ENCODE measurements at places on chromosomes 7 and 10.

DNA sequence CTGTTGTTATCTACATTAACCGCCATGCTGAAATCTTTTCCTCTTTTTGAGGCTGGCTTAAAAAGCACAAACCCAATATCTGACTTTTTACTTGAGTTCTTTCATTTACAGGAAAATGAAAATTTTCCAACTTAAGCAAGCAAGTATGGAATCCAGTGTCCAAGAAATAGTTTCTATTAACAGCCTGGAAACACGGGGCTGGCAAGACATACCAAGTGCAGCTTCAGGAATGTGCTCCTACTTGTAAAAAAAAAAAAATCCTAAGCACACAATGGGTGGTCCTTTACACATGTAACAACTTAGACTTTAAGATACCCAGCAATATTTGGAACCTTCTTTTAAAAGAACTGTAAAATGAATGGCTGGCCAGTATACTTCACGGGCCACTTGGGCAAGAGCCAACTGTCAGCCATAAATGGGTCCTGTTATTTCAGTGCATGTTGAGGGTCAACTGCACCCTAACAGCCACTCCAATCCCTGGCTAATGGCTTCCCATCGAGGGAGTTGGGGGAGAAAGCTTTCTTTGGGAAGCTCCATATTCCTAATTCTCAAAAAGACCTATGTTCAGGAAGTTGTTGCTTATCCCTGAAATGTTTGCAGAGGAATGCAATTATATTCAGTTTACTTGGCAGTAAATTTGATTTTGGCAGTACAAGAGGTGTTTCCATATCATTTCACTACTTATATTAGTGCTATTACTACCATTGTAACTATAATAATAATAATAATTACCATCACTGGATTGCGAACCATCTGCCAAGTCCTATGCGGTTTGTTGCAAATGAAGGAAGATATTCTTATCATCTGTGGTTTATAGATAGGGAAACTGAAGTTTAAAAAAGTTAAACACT lies 236.4 kb upstream of the TMEM72 start:
- DNase-seq = no peak

DNA sequence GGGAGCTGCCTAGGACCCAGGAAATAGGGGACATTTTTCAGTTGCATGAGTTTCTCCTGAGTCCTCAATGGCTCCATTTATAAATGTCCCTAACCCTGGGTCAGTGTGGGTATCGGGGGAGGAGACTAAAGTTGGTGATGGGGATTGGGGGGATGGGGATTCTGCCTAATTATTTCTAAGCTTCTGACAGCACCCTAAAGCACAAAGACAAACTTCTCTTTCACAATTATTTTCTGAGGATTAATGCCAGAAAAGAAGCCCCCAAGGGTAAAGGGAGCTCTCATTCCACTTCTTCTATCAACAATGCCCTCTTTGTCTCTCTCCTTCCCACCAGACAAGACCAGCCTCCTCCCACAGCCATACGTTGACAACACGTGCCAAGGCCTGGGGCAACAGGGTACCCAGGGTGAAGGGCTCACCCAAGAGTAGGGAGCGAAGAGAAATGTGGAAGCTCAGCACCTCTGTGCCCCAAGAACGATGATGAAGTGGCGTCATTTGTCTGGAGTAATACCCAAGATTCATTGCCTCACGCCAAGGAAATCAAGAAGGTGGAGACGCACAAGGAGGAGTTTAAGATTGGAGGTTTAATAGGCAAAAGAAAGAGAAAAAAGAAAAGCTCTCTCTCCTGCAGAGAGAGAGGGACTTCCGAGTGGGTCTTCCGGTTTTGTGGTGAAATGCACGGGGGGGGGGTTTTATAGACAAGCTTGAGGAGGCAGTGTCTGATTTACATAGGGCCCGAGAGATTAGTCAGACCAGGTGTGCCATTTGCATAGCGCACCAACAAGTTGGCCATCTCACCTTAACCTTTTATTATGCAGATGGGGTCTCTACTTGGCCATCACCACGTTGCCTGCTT lies 14.4 kb upstream of the GJC3 start:
- no peak for DNase-seq

DNA sequence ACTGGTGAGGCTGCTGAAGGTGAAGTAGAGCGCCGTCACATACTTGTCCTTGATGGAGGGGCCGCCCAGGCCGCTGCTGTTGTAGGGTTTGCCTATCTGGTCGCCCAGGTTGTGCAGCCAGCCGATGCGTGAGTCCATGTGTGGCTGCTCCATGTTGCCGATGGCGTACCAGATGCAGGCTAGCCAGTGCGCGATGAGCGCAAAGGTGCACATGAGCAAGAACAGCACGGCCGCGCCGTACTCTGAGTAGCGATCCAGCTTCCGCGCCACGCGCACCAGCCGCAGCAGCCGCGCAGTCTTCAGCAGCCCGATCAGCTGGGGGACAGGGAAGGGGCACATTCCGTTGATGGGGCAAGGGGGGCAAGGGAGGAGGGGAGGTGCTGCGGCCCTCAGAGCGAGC lies 26.6 kb downstream of the KCNH2 start:
- no peak for DNase-seq

DNA sequence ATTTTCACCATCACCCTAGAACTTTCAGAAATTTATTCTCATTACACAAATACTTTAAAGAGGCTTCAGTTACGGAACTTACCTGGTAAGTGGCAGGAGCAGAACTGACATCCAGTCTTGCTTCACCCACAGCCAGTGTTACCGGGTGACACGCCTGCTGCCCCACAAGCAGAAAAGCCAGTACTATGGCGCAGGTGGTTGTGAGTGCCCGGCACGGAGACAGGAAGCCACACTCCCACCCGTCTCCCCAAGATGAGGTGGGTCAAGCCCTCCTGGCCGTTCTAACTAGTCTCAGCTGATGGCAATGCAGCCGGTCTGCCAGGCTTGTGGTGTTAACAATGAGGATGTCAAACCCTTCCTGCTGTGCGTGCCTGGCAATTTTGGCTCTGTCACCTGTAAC lies 86.9 kb downstream of the PROSER2 start:
- DNase-seq = no peak

- DNase-seq = no peak
Observed at GRCh38 chr10:104387130-104387888, 33.7 kb downstream of the CFAP58 start.

Measured in activated CD8-positive, alpha-beta memory T cell treated with anti-CD3 and anti-CD28 coated beads for 4 hours (primary cell).